ENCODE measurements at places on chromosomes 7 and 10. TPM values are rescaled to one million over a fixed set of nuclear protein-coding genes. Genes with fewer than 3 reads are reported as not detected.

- DNase-seq: no peak
These were observed 105.0 kb upstream of the NPY start for GRCh38 chr7:24178811-24179570.

The CLRN3 gene
- total RNA-seq: not detected

DNA sequence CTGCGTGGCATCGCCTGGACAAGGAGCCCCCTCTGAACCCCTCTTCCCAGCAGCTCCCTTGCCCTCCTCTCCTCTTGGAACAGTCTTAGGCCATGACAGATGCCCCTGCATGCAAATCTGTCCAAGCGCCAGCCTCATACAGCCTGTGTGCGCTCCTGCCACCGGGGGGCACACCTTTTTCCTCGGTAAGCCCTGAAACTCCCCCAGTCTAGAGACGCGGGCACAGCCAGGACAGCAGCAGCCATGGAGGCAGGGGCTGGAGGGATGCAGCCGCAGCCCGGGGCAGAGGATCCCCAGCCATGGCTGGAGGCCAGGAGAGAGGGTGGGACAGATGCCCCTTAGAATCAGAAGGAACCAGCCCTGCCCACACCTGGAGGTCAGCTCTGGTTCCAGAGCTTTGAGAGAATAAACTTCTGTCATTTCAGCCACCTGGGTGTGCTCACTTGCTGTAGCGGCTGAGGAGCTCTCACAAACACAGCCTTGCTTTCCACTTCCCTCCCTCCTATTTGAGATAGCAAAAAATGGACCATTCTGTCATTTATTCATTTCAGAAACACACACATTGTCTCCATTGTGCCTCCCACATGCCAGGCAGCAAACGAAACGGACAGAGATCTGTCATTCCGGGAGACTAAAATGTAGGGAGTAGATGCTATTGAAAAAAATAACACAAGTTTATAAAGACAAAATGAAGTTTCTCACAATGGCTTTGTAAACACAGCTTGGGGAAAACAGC is 241.5 kb downstream of the WDR37 start:
- peak; percentile 85 for DNase-seq

- DNase-seq: no peak
These were observed 18.5 kb downstream of the NUP42 start for GRCh38 chr7:23200331-23200730.

- no peak for DNase-seq
These were observed 30.8 kb upstream of the NME8 start for GRCh38 chr7:37817591-37817960.

- peak; percentile 79 for DNase-seq
These were observed 59.8 kb downstream of the CSGALNACT2 start for GRCh38 chr10:43197834-43198681.

All from H7 (cell line).